ENCODE measurements at places on chromosomes 5 and 9.

GRCh38 chr9:9305600-9305999 is 1307.2 kb downstream of the PTPRD start:
- DNase-seq: no peak

DNA sequence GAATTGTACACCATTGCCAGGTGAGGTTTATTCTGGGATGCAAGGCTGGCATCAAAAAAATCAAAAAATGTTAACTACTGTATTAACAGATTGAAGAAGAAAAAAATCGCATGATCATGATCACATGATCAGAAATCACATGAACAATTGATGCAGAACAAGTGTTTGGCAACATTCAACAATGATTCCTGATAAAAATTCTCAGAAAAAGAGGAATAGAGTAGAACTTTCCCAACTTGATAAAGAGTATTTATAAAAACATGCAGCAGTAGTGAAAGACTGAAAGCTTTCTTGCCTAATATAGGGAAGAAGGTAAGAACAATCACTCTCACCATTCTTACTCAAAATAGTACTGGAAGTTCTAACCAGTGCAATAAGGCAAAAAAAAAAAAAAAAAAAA is 16.4 kb downstream of the SLCO4C1 start:
- DNase-seq: no peak

DNA sequence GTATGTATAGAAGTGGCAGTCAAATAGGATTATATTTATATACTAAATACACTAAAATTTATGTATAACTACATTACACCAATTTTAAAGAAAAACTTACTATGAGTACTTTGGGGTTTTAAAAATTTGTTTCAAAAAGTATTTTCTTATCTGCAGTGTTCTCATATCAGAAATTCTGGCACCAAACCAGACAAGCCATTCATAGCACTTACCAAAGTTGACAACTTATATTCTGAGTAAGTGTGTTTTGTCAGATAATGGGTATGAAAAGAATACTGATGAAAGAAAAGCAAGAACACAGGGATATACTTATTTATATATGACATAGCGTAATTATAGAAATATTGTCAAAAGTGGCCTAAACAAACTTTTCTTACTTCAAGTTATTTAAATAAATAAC is 67.5 kb downstream of the SPEF2 start:
- DNase-seq: no peak

DNA sequence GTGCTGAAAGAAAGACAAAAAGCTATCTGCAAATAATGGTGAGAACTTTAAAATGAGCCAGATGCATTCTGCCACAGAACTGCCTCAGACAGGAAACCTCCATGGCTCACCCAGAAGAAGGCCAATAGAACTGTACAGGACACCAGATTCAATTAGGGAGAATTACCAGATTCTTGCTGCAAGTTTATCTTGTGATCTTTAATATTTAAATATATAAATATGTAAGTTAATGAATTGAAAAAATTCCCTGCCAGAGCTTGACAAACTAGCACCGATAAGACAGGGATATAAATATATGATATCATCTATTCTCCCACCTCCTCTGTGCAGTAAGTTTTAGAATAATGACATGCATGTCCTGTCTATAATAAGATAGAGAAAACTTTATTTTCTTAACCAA is 252.8 kb downstream of the PLK2 start:
- no peak for DNase-seq

GRCh38 chr5:11251247-11251646 is 490.2 kb upstream of the DAP start:
- no peak for DNase-seq

- DNase-seq: no peak
These were observed 6.5 kb downstream of the PAEP start for GRCh38 chr9:135568026-135568425.

Measured in NCI-H69 (cell line).